Muscle of leg (tissue), 16 donors: ENCODE measurements at places on chromosomes 2 and 18. TPM values are rescaled to one million over a fixed set of nuclear protein-coding genes. Genes with fewer than 3 reads are reported as not detected.

GRCh38 chr18:57410749-57411148 is 24.4 kb upstream of the ONECUT2 start:
- DNase-seq, result no peak

DNA sequence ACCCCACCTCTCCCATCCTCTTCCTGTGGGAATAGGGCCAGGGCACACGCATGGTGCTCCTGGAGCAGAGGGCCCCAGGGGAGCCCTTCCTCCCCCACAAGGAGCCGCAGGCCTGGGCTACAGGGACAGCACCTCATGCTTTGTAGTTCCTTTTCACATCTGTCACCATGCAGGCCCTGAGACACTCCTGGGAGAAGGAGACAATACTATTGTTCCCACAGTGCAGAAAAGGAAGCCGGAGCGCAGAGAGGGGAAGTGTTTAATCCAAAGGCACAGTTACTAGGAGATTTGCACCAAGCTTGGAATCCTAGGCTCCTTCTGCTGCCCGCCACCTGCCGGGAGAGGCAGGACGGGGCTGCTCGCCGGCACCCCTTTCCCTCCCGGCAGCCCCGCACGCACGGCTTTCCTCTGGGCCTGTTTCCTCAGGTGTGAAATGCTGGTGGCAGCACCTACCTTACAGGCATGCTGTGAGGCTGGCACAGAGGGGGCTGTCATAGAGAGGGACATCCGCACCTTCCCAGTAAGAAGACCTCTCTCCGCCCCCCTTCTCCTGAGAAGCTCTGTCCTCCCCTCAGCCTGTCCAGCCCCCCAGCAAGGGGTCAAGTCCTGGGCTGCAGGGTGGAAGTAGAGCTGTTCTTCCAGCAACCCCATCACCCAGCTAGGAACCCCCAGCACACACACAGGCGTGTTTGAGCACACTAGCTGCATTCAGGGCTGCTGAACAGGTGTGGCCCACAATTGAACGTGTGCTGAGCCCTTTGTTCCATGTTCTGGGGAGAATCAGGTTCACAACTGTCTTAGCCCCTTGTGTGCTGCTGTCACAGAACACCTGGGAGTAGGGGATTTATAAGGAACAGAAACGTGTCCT is 62.6 kb downstream of the SMAD7 start:
- no peak for DNase-seq

PCARE gene
- polyA plus RNA-seq, result 0.16 TPM

GRCh38 chr2:47658646-47659320 is 124.2 kb upstream of the MSH6 start:
- DNase-seq, result no peak

GRCh38 chr18:62452280-62452831 is 70.5 kb upstream of the ZCCHC2 start:
- no peak for DNase-seq

DNA sequence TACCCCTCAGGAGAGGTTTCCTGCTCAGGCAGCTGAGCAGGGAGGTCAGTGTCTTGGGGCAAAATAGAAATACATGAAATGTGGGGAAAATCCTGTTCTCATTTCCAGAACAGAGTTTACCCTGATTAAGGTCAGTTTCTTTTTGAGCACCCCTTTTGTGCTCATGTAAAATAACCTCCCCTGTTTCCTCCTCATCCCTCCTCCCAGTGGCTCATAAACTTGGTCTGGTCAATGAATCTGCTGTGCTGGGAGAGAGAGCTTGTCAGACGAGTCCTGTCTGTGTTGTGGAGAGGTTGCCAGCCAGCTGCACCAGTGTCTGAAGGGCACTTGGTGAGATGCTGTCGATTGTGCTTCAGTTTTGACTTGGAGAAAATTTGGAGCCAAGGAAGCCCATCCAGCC is 48.6 kb downstream of the NTSR2 start:
- DNase-seq, result no peak

DNA sequence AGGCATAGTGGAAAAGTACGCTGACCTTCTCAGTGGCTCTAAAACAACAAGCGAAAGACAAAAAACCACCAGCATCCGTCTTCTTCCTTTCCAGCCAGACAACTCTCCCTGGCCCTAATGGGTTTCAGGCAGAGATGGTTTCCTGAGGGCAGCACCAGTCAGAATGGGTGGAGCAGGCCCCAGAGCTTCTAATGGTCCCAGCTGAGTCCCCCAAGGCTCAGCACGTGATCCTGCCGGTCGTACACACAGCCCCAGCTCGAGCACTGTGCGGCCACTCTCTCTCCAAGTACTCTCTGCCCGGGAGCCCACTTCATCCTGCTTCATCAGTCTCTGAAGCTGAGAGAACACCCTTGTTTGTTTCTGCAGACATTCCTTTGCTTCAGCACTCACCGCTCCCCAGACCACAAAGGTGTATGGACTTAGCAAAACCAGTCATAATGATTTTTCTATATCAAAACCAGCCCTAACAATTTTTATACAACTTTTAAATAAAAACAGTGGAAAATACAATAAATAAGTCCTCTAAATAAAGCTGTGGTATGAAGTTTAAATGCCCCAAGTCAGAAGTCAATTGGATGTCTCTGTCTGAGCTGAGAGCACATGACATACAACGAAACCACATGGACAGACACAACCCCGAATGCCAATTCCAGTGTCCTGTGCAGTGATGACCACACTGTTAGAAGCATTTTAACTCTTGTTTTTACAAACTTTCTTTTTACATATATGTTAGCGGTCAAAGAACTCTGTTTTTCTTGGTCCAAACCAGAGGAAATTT is 63.9 kb downstream of the PARD6G start:
- DNase-seq, result no peak

SERPINB12 gene
- 1.3 TPM for polyA plus RNA-seq

M1AP gene
- polyA plus RNA-seq, result 0.15 TPM

TCF23 gene
- 0.36 TPM for polyA plus RNA-seq

GRCh38 chr2:217162533-217162932 is 302.7 kb upstream of the TNP1 start:
- DNase-seq, result peak; percentile 52

DNA sequence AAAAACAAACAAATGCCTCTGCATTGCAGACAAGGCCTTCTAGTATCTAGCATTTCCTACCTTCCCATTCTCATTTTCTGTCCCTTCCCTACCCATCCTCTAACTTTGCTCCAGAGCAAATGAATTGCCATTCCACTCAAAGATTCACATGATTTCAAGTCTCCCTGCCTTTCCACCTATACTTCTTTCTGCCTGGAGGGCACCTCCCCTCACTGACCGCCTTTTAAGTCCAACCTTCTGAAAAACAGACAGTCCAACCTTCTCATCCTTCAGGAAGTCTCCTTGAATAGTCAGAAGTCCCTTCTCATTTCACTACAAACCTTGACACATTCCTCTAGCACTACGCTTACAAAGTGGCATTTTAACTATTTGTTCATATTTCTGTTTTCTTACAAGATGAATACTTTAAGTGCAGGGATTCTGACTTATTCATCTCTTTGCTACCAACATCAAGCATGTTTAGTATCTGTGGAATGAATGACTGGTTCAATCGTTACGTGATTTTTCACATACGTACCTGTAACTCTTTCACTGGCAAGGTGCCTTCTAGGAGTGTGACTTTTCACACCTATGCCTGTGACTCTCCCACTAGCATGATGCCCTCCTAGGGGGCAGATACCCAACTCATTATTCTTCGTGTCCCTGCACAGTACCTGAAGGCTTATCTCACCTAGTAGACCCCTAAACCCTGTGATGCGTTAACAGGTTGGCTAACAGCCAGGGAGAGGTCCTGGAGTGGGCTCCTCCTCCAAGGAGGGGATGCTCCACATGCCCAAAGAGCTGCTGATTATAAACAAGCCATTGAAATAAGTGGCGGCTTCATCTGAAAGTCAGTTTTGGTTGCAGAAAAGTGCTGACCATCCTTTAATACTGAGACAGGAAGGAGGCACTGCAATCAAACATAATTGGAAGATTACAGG is 356.2 kb downstream of the MYCN start:
- DNase-seq, result no peak

DNA sequence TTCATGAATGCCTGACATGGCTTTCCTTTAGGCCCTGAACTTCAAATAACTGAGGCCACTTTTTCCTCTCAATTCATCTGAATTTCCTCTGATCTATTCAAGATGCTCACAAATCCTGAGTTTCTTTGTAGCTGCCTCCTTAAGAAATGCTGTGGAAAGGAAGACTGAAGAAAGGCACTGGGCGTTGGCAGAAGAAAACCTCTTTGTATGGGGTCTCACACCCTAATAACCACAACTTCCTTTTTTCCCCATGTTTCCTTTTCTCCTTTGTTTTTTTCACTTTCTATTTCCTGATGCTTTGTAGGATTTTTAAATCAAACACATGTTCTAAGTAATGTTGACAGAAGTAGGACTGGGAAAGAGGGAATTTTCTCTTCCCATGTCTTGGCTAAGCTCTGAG is 447.4 kb downstream of the CMPK2 start:
- DNase-seq, result peak; percentile 23

DNA sequence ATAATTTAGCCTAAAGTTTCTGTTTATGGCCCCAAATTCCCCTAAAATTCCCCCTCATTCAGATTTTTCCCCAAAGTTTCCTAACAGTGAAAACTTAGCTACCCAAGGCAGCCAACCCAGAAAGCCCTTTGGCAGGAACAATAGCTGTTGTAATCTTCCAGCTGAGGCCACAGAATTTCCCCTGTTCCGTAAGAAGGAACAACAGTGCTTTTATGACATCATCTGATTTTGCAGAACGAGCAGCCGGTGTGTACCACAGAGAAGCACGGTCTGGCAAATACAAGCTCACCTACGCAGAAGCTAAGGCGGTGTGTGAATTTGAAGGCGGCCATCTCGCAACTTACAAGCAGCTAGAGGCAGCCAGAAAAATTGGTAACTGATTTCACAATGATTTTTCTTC is 6.3 kb downstream of the TNFAIP6 start:
- peak; percentile 87 for DNase-seq

KCTD1 gene
- 4.8 TPM for polyA plus RNA-seq

ANTXR1 gene
- 166 TPM for polyA plus RNA-seq

DNA sequence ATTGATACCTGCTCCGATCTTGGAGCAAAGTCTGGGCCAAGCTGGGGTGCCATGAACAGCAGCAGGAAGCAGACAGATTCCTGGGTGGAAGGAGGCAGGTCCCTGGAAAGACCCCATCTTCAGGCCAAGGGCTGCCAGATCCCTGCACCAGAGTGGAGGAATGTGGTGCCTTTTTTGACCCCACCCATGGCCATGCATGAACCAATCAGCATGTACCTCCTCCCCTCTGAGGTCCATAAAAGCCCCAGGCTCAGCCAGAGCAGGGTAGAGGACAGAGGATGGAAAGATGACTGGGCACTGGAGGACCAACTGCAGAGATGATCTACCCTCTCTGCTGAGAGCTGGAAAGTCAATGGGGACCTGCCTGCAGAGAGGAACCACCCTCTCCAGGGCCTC is 34.4 kb upstream of the ID2 start:
- DNase-seq, result no peak
